AG04449 (cell line): ENCODE measurements at places on chromosomes 5 and 9.

- no peak for DNase-seq
Observed at GRCh38 chr5:110727025-110727314, 499 bp upstream of the TMEM232 start.

DNA sequence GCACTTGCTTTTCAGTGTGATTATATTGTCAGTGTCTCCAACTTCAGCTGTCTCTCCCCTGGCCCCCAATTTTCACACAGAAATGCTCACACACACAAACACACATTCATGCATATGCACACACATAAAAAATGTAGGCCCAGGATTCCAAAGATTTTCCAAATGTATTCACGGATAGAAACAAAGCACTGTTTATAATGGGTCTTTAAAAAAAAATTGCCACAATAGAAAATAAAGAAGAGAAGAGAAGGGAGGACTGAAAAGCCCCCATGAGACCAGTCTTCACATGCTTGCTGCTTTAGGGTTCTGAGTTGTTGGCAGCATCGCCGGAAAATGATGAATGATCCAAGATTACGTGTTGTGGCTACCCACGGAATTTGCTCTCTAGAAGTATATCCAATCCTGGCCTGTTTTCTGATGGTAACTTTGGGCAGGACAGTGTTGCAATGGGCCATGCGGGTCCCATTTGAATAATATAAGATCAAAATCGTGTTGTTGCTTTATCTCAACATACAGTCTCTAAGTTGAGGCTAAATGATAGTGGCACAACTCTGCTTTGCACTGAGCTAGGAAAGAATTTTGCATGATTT lies 36.2 kb upstream of the ACO1 start:
- no peak for DNase-seq

- no peak for DNase-seq
Observed at GRCh38 chr9:95022657-95023056, 294.9 kb downstream of the FANCC start.

DNA sequence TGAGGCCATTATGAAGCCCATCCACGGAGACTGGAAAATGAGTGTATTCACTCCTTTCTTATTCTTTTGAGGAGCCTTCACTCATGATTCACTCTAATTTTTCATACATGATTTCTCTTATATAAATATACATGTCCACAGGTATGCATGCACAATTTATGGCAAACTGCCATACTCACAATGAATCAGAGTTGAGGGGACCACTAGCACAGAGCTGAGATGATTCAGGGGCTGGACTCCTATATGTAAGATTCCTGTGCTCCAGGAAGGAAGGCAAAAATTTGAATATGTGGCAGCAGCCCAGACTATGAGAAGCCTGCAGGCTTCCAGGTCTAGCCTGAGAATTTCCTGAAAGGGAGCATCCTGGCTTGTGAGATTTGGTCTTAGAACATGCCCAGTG lies 484.6 kb downstream of the PRELID2 start:
- peak; percentile 17 for DNase-seq

DNA sequence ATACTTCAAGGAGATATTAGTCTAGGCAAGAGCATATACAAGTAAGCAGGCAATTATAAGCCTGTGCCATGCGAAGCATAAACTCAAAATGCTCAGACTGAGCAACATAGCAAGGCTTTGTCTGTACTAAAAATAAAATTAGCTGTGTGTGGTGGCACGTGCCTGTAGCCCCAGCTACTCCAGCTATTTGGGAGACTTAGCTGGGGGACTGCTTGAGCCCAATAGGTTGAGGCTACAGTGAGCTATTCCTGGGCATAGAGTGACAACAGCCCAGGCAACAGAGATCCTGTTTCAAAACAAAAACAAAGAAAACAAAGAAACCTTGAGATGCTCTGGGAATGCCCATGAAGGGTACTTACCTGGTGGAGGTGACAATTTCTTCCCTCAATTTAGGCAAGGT lies 130.5 kb upstream of the ZNF608 start:
- DNase-seq, result no peak

DNA sequence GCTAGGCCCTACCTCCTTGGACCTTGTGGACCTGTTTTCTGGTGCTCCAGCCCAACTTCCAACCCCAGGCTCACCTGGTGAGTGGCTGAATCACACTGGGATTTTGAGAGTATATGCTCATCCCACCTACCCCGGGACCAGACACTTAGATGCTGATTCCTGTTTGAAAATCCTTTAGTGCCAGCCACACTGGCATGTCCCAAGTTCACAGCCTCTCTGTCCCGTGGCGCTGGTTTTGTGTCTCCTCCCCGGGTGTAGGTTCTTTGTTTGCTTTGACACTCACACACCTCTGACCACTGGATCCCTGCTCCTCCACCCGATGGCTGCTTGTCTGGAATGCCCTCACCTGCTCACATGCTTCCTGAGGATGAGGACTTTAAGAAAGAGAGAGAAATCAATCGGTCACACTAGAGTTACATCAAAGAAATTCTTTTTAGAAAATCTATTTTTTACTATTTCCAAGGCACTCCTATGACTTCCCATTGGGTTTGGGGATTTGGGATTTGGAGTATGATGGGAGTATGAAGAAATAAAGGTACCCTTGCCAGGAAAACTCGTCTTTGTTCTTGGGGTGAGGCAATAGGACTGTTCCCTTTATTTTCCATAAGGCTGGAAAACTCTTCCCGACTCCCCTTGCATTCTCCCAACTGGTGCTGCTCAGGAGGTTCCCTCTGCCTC lies 7.3 kb upstream of the SLC25A48 start:
- DNase-seq, result no peak

GRCh38 chr9:99272836-99273235 lies 50.8 kb downstream of the SEC61B start:
- DNase-seq, result no peak

DNA sequence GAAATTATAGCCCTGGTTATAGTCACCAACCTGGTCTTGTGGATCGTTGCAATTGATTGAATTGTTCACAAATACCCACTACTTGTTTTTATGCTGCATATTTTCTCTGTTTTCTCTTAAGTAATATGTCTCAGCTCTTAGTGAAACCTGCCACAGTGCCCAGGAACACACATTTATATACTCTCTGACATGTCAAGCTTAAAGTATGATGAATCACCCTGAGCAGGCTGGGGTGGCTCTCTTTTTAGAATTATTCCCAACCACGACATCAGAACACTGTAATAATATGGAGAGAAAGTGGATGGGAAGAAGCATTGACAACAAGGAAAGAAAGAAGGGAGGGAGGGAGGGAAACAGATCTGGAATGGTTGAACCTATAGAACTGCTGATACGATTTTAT lies 72.8 kb upstream of the ZNF608 start:
- no peak for DNase-seq

GRCh38 chr5:138911441-138911840 lies 36.3 kb upstream of the LRRTM2 start:
- DNase-seq, result peak; percentile 19

GRCh38 chr5:138829341-138829740 lies 45.8 kb downstream of the LRRTM2 start:
- no peak for DNase-seq

DNA sequence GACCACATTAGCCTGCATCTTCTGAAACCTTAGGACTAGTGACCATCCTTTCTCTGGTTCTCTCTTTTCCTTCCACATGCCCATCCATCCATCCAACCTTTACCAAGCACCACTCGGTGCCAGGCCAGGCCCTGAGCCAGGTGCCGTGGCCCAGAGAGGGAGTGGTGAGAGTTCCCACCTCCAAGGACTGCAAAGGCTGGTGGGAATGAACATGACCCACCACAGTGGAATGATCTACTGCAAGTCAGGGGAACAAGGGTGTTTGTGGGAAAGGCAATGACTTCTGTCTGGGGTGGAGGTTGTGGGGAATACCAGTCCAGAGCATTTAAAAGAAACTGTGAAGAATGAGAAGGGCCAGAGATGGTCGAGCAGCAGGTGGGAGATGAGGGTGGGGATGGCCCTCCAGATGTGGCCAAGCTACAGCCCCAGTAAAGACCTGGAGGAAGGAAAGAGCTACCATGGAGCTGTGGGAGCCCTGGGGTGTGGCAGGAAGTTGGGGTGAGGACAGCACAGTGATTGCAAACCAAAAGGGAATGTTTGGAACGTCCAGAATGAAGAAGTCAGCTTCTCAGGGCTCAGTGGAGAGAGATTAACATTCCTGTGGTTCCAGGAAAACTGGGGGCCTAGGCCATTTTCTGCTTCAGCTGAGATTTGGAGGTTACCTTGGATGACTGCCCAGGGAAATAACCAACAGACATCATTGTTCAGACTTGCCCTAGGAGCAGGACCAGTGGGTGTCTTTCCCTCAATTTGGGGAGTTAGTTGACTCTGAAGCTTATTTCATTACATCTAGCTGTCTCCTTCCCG lies 30.7 kb upstream of the CORO2A start:
- peak; percentile 99 for DNase-seq

GRCh38 chr9:118829334-118829733 lies 539.9 kb downstream of the BRINP1 start:
- DNase-seq, result no peak

GRCh38 chr5:41954286-41954685 lies 29.2 kb downstream of the FBXO4 start:
- DNase-seq, result no peak

- no peak for DNase-seq
Observed at GRCh38 chr5:1888541-1889251, 6.0 kb upstream of the IRX4 start.

DNA sequence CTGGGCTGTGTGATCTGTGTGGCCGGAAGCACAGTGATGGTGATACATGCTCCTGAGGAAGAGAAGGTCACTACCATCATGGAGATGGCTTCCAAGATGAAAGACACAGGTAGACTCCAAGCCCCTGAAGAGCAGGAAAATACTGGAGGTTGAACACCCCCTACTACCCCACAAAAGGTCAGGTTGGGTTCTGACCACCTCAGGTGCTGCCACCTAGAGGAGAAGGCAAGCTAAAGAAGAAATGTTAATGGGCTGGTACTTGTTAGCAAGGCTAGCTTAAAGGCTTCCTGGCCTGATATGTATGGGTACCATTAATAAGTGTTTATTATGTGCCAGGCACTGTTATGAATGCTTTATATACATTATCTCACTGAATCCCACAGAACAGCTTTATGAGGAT lies 11.7 kb downstream of the NIPAL4 start:
- DNase-seq, result no peak
